ENCODE measurements at places on chromosomes 6 and 20.

DNA sequence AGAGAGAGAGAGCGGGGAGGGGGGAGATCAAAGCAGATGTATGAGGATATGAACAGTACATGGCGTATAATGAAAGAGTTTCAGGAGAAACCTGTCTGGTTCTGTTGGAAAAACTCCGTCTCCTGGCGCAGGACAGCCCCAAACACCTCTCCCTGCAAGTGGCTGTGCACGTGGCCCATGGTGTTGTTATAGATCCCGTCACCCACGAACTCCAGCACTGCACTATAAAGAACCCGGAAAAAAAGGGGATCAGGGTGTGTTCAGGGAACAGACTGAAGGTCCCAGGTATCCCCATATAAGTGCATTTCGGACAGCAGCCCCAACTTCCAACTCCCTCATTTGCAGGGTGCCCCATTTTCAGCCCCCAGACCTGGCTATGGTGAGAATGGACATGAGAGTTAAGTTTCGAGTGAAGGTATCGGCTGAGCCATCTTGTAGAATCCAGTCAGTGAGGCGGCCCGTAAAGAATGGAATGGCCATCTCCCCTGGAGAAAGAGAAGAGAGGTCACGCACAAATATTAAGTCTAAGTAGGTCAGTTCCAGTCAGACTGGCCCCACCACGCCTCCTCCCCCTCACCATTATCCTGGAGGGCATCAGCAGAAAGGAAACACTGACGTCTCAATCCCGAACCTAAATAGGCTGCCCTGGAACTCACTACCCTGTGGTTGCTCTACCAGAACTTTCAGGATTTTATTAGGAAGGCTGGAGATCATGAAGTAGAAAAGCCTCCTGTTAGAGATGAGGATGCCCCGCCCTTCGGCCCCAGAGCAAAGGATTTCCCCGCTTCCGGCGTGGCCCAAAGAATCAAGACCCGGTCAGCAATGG, 1.3 kb downstream of the TAP1 start:
- peak; percentile 76 for DNase-seq

- DNase-seq = no peak
Measured at GRCh38 chr20:39117491-39117890, 155.3 kb downstream of the DHX35 start.

DNA sequence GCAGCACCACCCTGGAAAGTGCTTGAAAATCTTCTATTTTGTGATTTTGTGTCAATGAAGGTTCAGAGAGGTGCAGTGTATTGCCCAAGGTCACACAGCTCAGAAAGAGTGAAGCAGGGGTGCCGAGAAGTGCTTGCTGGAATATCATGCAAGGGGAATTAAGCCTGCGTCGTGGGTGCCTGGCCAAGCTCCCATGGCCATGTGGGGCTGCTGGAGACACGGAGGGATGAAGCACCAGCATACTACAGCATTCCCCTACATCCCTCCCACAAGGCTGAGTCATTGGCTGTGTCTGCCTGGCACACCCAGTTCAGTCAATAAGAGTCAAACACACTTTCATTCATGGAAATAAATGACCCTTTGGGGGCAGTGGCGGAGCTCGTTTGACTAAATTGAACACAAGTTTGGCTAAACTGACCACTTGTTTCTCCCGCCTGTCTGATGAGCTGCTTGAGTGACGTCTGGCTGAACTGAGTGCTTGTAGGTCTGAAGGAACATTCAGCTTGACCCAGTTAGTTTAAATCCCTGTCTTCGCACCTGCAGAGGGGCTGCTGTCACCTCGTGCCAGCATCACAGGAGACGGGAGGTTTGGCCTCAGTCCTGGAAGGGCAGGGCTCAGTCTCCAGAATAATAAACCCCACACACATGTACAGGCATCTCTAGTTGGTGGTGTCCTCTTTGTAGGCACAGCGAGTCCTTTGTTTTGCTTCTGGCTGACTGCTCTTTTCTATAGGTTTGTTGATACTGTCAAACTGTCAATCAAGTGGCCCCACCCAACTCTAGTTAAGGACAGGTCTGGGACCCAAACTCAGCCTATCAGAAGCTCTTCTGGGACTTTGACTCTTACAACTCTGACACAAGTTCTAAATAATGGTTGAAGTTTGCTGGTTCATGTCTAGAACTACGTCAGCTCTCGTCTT, 8.4 kb upstream of the TGM2 start:
- DNase-seq = peak; percentile 74

DNA sequence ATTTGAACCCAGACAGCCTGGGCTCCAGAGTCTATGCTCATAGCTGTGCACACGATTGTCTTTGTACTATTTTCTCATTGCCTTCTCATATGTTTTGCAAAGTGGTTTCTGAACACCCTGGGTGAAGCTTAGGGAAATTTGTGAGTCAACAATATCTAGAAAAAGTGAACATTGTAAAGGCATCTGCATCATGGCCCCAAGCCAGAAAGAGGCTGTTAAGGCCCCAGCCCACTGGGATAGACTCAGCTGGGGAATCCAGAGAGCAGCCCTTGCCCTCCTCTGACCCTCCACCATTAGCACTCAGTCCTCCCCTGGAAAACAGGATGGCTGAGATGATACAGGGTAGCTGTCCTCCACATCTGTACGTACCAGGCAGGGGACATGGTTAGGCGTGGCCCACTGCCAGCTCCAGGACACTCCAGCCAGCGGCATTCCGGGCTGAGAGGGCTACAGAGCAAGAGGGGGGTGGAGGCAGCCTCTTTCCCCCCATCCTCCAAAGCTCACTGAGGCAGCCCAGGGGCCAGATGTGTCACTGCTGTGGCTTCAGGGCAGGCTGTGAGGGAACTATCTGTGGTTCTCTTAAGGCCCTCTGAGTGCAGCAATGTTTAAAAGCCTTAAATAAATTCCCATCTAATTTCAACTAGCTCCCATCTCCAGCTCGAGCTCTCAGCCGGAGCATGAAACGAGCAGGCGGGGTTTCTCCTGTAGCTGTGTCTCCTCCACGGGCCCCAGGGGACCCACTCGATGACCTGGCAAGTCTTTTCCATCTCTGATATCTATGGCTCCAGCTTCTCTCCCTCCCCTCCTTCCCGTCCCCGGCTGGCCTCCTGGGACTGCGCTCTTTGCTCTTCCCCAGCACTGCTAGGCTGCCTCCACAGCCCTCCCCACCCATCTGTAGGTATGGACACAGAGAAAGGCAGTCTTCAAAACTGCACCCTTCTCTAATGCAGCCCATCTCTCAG, 209.4 kb upstream of the LRFN2 start:
- no peak for DNase-seq

DNA sequence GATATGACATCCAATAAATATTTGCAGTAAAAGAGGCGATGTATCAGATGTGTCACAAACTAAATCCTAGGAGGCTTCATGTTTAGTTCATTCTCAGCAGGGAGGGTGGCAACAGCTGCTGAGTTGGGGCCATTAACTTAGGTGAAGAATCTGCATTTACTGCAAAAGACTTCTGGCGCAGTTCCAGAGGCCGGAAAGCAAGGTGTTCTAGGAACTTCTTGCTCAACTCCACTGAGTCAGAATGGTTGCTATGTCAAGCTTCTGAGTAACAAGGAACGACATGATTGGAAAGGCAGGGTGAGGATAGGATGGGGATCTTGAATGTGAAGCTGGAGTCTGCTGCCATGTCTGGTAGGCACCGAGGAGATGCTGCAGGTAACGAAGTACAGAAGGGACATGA, 11.7 kb downstream of the ADNP start:
- DNase-seq = peak; percentile 84

DNA sequence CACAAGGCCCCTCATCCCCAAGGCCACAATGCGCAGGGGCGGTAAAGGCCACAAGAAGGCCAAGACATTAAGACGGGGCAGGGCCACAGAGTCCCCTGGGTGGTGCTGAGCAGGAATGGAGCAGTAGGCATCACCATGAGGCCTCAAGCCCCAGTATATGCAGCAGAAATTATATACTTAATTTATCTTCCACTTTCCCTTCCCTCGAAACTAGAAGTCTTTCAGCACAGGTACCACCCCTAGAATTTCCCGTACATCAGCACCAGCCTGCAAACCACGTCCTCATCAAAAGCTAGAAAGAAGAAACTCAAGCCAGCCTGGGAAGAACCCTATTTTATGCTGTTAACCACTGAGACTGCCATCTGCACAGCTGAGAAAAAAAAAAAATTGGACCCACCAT, 89.4 kb downstream of the PLG start:
- DNase-seq = no peak

DNA sequence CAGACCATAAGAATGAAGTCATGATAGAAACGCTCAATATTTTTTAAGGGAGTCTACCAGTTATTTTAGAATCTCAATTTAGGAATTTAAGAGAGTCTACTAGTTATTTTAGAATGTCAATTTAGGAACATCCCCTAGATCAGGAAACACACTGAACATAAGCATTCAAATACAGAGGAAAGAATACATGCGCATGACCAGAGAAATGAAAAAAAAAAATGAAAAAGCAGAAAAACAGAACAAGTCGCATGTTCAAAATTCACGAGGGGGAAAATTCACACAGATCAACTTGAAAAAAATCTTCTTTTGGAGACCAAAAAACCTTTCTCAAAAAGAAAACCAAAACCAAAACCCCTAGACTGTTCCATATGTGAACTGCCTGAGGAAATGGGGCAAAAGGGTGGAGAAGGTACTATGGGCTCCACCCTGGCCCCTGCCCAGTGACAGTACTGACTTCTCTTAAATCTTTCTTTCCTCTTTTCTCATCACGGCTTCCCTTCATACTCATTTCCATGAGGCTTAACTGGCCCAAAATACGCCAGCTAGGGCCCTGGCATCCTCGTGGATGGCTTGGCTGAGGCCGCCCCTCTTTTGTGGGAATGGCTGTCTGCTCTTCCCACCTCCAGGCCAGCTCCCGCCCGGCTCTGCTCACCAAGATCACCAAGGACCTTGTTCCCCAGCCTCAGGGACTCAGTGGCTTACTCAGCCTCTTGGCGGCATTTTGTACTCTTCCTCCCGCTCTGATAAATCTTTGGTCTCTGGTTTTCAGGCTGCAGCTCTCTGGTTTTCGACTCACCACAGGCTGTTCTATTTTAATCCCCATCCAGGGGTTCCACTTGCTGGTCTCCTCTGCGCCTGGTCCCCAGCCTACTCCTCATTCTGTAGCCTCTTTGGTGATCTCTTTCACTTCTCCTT, 11.2 kb downstream of the ZBTB2 start:
- no peak for DNase-seq

DNA sequence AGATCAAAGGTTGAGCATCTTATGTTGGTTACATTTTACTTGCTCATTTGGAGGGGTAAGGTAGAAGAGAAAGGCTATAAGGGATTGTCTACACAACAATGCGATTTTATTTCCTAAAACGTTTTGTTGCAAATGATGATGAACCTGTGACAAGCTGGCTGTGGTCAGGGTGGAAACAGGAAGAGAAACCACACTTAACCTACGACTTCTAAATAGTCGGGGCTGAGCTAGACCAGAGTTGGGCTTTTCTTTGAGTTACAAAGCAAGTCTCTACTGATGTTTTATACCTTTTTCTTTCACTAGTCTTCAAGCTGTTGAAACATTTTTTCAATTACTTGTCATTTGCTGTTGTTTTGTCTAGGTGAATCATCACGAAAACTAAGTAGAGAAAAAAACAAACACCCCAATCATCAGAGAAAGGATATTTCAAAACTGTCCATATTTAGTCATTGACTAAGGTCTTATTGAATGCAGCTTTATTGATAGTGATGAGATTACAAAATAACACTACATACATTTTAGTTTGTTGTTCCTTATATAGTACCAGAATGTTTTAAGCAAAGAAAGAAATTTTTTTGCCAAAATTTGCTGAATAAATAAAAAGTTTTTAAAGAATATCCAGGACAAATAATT, 18.0 kb downstream of the KLHL31 start:
- DNase-seq = no peak

DNA sequence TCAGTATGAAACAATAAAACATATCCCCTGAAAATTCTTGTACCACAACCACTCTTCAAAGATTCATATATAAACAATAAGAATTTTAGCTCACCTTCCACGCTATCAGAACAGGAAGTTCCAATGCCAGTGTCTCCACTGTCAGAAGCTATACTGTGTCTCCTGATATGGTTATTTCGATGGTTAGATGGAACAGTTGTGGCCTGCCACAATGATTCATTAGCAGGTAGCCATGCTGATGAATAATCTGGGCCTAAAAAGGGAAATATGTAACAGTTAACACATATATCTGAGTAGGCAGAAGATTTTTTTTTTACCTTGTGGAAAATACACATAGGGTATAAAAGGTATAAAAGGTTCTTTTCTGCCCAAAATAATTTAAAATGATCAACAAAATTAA, 19.0 kb downstream of the CEP85L start:
- no peak for DNase-seq

DNA sequence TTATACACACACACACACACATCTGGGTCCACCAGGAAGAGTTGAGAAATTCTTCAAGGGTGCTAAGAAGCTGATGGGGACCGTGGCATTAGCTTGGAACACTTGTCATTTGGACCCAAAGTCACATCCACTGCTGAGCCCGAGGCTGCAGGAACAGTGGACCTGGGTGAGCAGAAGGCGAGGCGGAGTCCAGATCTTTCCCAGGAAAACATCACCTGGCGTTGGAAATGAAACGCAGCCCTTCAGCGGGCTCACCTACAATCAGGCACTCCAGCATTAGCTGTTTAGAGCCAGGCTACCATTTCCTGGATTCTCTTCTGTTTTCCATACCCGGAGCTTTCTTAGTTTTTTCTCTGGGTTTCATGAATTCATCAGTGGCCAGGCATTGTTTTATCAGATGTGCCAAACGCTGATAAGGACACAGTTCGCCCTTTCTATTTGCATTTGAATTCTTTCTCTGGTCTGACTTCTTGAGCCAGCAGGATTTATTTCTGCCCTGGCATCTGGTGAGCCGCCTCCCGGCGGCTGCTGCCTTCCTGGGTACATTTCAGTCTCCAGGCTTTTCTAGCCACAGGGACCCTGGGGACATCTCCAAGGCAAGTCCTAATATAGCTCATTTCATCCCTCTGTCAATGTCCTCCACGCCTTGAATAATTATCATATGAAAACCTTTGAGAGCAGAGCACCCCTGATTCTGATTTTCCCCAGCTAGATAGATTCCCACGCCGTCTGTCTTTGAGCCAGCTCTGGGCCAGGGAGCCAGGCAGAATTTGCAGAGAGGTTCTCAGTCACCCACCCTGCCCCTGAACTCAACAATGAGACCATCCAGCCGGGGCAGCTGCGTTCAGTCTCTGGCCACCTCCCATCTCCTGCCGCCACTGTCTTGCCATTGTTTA, 170.9 kb downstream of the TTLL2 start:
- no peak for DNase-seq

DNA sequence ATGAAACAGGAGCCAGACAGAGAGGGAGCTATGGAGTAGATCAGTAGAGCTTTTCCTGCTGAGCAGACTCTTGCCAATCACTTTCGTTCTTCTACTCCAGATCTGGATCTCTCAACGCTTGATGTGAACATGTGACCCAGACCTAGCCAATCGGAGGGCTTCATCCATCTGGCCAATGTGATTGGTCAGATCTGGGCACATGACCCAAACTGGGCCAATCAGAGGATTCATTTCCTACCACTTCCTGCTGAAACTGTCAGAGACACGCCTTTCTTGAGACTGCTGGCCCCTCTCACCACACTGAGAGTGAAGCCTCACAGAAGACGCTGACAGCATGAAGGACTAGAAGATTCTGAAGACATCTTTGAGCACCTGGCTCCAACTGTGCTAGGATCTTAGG, 44.2 kb upstream of the ZMYND8 start:
- no peak for DNase-seq

GRCh38 chr6:1575210-1576041, 34.3 kb upstream of the FOXC1 start:
- no peak for DNase-seq

- DNase-seq = no peak
Measured at GRCh38 chr6:45576648-45577624, 199.2 kb upstream of the SUPT3H start.

- DNase-seq = peak; percentile 27
Measured at GRCh38 chr6:106561686-106562405, 67.5 kb downstream of the RTN4IP1 start.
